Amniotic stem cell (primary cell): ENCODE measurements at places on chromosomes 7 and 10.

GRCh38 chr10:17236468-17237148 is 8.6 kb downstream of the VIM start:
- DNase-seq = no peak

GRCh38 chr7:47149208-47149839 is 432.6 kb downstream of the TNS3 start:
- DNase-seq = no peak

DNA sequence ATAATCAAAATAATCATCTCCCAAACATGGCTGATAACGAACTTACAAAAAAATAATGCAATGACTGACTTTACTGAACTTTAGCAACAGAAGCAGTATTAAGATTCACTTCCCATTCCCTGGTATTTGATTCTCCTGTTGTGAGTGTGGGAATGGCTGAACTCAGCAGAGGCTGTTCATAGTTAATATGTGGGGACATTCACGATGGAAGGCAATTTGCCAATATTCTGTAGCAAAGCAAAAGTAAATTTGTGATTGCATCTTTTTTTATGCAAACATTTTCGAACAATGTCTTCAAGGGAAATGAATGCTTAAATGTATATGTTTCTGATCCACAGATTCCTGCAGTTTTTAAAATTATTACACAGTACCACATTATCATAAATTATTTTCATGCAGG is 431.7 kb upstream of the KLF6 start:
- no peak for DNase-seq

DNA sequence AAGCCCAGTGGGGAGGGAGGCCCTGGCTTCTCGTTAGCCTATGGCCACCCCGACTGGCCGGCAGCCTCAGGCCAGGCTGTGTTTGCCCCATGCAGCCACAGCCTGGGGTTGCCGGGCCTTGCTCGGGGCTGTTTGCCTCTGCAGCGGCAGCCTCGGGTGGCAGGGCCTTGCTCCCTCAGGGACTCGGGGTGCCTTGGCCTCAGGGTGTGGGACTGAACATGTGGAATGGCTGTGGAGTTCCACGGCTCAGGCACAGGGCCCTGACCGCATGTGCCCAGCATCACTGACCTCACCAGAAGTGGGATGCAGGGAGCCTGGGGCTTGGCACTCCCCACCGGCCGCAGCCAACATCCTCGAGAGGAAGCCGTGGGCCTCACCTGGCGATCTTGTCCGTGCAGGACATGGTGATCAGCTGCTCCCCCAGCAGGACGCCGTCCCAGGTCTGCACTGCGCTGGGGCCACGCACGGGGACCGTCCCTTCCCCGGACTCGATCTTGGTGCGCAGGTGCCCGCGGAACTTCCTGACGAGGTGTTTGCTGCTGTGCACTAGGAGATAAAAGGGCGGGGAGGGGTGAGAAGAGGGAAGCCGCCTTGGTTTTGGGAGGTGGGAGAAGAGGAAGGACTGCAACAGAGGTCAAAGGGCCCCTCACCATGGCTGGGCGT is 160.5 kb downstream of the WDR37 start:
- DNase-seq = no peak

GRCh38 chr10:43644252-43644651 is 4.4 kb downstream of the ZNF32 start:
- DNase-seq = no peak

GRCh38 chr10:119859420-119860258 is 13.0 kb downstream of the MCMBP start:
- peak; percentile 24 for DNase-seq

DNA sequence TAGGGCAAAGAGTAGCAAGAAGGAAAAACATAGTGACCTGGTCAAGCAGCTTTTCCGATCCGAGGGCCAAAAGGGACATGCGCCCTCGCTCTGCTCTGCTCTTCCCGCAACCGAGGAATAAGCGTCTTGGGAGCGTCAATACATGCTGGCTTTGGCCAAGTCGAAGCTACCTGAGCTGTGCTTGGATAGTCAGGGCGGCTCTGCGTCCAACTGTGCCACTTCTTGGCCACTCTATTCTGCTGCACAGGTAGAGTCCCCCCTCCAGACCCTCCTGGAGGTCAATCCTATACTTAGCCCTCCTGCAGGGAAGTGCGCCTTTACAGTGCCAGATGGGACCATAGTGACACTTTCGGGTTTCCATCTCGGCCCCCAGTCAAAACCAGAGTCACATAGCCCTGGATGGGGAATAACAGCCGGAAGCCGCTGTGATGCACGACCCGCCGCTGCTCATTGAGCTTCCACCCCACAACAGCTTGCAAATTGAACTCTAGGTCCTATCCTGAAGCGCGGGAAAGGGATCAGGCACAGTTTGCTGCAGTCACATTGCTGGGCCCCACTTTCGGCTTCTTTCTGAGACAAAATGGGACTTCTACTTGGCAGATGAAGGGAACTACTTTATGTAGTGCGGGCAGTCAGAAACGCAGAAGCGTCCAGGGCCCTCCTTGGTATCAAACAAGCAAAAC is 1.1 kb upstream of the HPSE2 start:
- no peak for DNase-seq

DNA sequence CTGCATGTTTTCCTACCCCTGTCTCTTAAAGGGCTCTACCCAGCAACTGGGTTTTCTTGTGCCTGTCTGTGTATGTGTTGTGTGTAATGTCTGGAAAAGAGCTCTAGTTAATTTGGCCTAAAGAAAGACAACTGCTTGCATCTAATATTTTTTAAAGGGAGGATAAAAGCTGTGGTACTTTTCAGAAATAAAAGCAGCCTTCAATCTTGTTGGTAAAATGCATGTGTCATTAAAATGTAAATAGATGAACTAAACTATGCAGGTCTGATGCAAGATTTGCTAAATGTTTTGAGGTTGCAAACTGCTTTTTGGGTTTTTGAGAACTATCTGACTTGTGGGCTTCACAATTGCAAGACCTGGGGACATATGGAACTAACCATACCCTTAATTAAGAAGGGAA is 445.3 kb downstream of the HTR7 start:
- no peak for DNase-seq
